ENCODE measurements at places on chromosomes 16 and 17.

- no peak for DNase-seq
Observed at GRCh38 chr16:1687427-1688316, 9.6 kb downstream of the JPT2 start.

- no peak for DNase-seq
Observed at GRCh38 chr17:65515959-65516948, 45.2 kb downstream of the AXIN2 start.

GRCh38 chr17:81508639-81509206 is 3.9 kb downstream of the ACTG1 start:
- no peak for DNase-seq

- DNase-seq, result no peak
Observed at GRCh38 chr16:47046726-47047523, 73.5 kb upstream of the DNAJA2 start.

- DNase-seq, result no peak
Observed at GRCh38 chr16:66562986-66563385, 3.3 kb upstream of the CMTM1 start.

- no peak for DNase-seq
Observed at GRCh38 chr17:64196601-64197000, 66.5 kb downstream of the TEX2 start.

DNA sequence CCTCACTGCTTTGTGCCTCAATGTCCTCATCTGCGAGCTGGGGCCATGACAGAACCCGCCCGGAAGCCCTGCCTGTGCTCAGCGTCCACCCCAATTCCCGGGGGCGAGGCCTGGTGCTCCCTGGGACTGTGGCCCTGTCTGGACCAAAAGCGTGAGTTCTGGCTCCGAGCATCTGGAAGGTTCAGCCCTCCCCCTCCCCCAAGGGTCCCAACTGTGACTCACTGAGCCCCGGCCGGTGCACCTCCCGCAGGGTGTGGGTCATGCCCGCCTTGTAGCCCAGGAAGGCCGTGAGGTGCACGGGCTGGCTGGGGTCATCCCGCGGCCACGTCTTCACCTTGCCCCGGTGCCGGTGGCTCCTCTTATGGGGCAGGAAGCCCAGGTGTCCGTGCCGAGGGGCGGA is 755 bp downstream of the RPL3L start:
- DNase-seq, result no peak

- no peak for DNase-seq
Observed at GRCh38 chr16:441447-441846, 16.0 kb downstream of the RAB11FIP3 start.

GRCh38 chr17:27564463-27564862 is 66.5 kb upstream of the LGALS9 start:
- DNase-seq, result no peak

DNA sequence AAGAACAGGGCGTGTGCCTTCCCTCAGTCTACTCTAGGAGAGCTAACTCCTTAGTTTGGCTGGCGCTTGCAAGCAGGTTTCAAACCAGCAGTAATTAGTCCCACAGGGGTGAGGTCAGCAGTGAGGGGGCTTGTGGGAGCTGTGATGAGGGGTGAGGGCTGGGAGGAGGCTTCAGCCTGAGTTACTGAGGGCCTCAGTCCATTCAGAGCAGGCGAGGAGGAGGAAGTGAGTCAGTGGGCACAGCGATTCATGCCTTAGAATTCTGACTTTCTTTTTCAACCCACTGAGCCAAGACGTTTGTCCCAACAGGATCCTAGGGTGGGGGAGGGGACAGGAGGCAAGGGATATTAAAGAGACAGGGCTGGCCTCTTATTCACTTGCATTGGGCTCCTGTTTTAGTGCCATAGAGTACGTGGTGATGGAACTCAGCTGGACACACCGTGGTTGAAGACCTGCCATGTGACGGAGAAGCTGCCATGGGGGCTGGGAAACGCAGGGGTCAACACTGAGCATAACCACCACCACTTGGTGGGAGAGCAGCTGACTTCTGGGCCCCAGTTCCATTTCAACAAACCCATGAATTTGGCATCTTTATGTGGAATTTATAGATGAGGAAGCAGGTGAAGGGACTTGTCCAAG is 8.3 kb upstream of the ITGA3 start:
- no peak for DNase-seq

DNA sequence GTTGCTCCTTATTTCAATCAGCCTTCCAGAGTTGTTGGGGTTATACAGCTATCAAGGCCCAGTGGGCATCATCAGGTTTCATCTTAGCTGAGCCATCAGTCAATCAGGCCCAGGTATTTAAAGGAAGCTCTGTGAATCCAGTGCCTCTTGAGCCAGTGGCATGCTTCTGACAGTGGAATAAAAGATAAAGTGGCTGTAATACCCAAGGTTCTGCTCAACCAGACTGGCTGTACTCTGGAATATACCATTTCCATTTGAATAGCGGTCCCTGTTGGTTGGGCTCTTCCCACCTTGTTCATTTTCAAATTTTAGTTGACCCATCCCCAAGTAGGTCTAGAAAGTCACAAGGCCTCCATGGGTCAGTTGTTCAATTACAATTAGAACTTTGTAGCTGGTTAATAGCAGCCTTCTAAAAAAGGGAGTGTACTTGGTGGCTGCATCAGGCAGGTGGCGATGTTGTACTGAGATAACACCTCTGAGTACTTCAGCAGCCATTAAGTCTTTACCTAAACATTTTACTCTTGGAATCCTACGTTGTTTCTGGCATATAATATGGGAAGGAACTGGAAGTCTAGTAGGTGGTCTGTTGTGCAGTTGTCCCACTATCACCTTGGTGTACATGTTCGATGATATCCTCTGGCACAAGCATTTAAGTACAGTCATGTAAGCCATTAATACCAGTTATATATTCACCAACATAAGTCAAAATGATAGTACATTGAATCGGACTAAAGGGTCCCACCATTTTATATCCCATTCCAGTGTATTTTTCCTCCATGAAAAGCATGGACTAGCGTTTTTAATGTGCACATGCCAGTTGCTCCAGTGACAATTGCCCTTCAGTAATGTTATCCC is 294.1 kb downstream of the BCAS3 start:
- peak; percentile 34 for DNase-seq

- DNase-seq, result no peak
Observed at GRCh38 chr17:64254755-64255154, 8.3 kb downstream of the TEX2 start.

DNA sequence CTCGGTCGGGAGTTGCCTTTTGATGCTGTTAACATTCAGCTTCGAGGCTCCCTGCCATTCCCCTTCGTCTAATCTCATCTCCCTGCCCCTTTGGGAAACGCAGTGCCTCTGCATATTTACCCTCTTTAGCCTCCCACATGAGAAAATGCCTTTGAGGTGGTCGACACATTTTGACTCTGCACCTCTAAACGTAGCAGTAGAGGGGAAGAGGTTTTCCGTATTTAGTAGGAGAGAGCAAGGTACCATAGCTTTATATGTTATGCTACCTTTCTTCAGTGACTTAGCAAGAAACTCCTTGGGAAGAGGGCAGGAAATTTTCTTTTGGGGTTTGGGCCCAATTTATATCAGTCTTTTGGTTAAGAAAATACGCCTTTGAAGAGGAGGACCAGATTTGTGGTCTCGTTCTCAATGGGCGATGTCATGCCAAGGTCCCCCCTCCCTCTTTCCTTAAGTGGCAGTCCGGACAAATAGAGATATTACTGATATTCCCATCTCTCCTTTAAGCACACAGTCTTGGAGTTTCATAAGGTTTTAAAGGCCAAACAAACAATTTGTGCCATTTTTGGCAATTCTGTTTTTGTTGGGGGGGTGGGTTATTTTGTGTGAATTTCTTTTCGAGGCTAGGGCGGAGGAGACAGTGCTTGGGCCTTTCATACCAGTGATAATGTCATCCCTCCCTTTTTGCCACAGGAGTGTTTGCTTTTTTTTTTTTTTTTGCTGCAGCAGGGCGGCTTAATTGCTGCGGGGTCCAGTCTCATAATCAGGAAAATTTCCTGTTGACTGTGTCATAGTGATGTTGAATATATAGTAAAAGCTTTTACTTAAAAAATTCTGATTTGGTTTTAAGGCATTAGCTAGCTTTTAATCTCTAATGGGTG is 1.5 kb downstream of the PAFAH1B1 start:
- DNase-seq, result no peak

GRCh38 chr16:46777804-46778203 is 29.7 kb upstream of the MYLK3 start:
- DNase-seq, result no peak

DNA sequence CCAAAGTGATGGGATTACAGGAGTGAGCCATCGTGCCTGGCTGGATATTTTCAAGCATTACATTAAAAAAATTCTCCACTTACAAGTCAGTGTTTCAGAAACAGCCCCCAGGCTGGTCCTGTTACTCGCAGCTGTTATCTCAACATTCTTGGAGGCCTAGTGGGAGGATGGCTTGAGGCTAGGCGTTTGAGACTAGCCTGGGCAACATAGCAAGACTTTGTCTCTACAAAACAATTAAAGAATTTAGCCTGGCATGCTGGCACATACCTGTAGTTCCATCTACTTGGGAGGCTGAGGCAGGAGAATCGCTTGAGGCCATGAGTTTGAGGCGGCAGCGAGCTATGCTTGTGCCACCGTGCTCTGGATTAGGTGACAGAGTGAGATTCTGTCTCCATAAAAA is 26.5 kb upstream of the SPNS3 start:
- DNase-seq, result no peak

DNA sequence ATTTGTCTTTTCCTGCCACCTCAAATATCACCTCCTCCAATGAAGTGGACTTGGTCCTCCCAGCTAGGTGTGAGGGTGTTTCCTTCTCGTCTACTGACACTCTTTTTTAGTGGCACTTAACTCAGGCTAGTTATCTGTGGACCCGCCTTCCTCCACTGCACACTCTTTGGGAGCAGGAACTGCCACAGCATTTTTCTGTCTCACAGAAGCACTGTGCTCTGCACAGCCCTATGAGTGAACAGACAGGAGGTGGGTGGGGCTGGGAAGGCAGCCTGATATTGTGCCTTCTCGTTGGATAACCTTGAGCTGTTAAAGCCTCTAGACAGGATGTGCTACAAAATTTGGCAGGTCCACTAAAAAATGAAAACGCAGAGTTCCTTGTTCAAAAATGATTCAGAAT is 31.9 kb upstream of the HOXB13 start:
- DNase-seq, result no peak

- no peak for DNase-seq
Observed at GRCh38 chr16:79229361-79229760, 371.2 kb downstream of the MAF start.

GRCh38 chr16:27363246-27363632 is 38.7 kb upstream of the IL21R start:
- no peak for DNase-seq

GRCh38 chr17:47816111-47816735 is 5.4 kb downstream of the OSBPL7 start:
- no peak for DNase-seq

DNA sequence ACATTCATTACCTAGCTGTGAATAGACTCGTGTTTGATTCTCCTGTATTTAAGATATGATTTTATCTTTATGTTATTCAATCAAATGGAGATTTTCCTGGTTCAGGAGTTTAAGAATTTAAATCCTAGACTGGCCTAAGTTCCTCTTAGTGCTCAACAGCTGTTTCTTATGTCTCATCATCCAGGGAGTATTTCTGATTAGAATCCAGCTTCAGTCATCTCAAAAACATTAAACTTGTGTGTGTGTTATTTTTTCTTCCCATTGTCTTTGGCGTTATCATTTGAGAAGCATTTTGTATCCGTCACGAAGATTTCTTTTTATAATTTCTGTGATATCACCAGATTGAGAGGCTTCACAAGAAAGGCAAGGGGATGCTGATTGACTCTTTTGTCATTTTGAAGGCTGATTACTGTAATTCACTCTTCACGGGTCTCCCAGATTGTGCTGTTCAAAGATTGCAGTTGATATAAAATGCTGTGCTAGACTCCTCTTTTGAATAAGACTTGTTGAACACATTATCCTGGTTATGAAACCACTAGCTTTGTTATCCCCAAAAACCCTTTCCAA is 204.8 kb downstream of the CDH8 start:
- no peak for DNase-seq

DNA sequence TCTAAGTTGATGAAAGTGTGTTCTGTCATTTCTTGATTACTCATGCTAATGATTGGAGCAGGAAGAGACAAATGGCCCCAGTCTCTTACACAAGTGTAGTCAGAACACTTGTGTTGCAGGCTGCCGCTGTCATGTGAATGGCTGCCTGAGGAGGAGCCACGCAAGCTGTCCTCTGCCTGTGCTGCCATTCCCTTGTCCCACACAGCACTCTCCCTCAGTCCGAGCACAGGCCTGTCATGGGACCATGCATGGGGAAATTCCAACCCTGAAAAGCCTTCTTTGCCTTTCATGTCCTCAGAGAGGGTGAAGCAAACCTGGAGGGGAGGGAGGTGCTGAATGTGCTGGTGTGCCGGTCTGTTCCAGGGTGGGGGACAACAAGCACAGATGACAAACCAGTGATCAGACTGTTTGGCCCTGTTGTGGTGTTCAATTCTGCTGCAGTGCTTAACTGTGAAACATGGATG is 109.4 kb downstream of the MRTFB start:
- DNase-seq, result no peak

Measured in CD4-positive, alpha-beta T cell treated with Interleukin-4 for 4 hours (primary cell).